ENCODE measurements at places on chromosomes 12 and 14.

DNA sequence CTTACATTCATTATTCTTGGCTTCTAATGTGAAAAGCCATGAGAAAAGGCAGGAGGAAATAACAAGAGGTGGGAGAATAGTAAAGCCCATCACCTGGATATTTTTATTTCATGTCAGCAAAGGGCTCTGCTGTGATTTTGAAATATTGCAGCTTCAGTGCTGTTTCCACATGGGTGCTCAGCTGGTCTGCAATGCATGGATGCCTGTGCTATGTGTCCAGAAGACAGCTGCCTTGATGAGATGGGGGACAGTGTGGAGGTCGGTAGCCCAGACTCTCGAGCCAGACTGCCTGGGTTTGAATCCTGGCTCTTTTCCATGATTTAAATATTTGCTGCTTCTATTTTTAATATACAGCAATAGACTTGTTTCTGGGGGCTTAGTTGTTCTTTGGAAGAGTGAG is 477.5 kb upstream of the GARIN6 start:
- no peak for DNase-seq

DNA sequence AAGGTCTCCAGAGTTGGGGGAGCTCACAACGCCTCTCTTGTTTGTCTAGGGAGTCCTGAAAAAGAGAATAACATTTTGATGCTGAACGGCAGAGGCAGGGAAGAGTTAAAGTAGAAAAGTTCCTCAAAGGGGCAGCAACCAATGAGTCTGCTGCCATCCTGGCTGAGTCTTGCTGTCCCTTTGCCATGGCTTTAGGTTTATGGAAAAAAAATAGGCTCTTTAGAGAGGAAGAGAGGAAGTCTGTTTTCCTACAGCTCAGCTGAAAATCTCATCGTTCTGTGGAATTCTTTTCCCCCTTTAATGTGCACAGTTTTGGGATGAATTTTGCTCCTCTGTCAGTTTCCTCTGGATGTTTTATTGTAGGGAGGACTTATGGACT is 314.8 kb upstream of the TBX3 start:
- DNase-seq = no peak

GRCh38 chr14:91732859-91733477 is 1.1 kb upstream of the CATSPERB start:
- no peak for DNase-seq

- no peak for DNase-seq
Observed at GRCh38 chr14:39734306-39734705, 302.1 kb upstream of the FBXO33 start.

- DNase-seq = peak; percentile 91
Observed at GRCh38 chr14:105021656-105022275, 883 bp upstream of the CDCA4 start.

DNA sequence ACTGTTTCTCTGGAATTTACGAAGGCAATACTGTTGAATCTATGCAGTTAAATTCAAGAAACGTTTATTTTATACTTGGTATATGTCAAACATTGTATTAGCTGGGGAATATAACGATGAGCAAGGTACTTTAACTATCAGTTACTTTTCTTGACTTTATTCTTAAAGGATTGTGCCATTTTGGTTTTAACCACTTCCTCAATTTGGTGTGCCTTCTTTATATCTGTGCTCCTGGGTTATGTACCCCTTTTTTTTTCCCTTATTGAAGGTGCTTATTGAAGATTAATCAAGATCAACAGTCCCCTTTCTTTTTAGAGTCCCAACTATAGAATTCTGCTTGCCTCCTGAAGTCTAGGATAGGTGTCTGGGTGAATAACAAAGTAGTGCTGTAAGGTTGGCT is 5.8 kb downstream of the RAB21 start:
- DNase-seq = no peak

- DNase-seq = no peak
Observed at GRCh38 chr14:76964695-76965094, 63.8 kb downstream of the IRF2BPL start.

DNA sequence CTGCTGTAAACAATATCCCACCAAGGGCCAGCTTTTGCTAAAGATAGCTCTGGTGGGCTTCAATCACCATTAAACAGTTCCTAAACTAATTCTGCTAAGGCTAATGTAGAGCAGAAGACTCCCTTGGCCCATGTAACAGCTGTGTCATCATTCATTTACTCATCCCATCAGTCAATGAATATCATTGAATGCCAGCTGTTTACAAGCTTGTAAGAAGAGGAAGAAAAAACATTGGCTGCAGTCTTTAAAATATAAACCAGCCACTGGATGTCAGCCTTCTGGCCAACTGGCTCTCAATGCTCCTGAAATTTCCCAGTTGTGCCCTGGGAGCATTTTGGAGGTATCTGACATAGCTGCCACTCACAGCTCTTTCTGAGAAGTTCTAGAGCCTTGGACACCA is 18.0 kb upstream of the MAP3K9 start:
- peak; percentile 44 for DNase-seq

GRCh38 chr14:70398706-70399431 is 18.0 kb downstream of the SYNJ2BP start:
- no peak for DNase-seq

- DNase-seq = peak; percentile 65
Observed at GRCh38 chr14:49497725-49498348, 88.3 kb downstream of the RPS29 start.

DNA sequence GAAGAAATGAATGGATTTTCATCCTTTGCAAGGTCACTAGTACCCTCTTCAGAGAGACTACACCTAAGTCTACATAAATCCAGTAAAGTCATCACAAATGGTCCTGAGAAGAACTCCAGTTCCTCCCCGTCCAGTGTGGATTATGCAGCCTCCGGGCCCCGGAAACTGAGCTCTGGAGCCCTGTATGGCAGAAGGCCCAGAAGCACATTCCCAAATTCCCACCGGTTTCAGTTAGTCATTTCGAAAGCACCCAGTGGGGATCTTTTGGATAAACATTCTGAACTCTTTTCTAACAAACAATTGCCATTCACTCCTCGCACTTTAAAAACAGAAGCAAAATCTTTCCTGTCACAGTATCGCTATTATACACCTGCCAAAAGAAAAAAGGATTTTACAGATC is 40.8 kb downstream of the SPATA7 start:
- no peak for DNase-seq

DNA sequence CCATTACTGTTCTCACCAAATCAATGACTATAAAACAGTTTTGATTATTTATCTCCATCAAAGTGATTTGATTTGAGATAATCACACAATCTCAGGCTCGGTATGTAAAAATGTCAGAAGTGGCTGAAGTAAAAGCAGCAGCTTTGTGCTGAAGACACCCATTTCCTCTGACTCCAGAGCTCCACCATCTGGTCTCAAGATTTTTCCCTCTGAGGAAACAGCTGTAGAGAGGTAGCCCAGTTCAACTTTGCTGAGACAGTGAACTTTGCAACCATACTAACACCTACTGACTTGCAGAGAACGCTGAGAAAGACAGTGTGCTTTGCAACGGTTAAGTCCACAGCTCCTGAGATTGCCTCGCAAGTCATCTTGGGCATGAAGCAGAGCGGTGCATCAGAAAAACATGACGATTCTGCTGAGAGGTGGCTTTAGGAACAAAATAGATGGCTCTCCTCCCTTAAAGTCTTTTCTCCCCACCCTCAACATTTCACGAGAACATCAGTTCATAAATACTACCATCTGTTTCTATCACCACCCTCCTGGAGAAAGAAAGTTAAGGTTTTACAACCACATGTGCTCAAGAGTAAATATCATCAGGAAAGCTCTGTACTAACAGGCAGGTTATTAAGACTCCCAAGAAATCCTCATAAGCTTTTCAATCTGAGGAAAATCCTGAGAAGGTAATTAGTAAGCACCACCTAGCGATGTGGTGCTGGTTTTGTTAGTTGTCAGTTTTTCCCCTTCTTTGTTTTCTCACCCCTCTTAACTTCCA is 34.8 kb downstream of the HIGD1C start:
- peak; percentile 52 for DNase-seq

GRCh38 chr12:127925971-127926370 is 341.0 kb upstream of the TMEM132C start:
- DNase-seq = peak; percentile 53

- no peak for DNase-seq
Observed at GRCh38 chr14:97975962-97976361, 1178.8 kb downstream of the VRK1 start.

DNA sequence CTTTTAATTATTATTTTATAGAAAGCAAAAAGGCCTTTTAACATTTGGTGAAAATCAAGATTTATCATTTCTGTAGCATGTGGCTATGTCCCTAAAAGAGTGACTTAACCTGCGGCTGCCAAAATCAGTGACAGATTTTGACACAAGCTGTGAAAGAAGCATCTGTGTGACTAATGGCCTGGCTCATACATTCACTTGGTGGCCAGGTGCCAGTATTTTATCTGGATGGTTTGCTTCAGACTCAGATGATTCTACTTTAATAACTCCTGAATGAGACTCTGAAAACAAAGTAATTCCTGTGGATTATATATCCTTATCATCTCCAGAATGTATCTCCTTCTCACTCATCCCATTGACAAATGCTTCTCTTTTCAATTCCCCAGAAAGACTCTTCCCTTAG is 103.0 kb downstream of the FSCB start:
- peak; percentile 50 for DNase-seq

Data from NCI-H524 (cell line).